ENCODE measurements at places on chromosomes 7 and 10. TPM values are rescaled to one million over a fixed set of nuclear protein-coding genes. Genes with fewer than 3 reads are reported as not detected.

Gene TMEM130
- not detected for total RNA-seq

Gene WDR91
- total RNA-seq: 4.5 TPM

GRCh38 chr7:128389618-128390329 lies 20.0 kb downstream of the IMPDH1 start:
- DNase-seq: no peak

DNA sequence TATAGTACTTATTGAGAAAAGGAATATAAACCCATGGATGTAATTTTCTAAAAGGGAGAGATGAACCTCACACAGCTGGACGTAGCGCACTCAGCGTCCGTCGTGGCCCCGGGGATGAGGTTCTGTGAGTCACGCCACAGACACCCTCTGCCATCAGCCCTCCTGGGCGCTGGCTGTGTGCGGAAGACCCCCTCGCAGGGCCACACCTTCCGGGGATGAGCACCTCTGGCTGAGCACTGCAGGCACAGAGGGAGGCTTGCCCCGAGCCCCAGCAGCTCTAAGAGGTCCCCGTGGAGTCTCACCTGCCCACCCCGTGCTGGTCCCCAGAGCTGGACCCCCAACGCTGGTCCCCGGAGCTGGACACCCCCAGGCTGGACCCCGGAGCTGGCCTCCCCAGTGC lies 215.8 kb downstream of the PTPRN2 start:
- DNase-seq: no peak

- no peak for DNase-seq
Measured at GRCh38 chr10:125781374-125781773, 5.8 kb upstream of the MMP21 start.

DNA sequence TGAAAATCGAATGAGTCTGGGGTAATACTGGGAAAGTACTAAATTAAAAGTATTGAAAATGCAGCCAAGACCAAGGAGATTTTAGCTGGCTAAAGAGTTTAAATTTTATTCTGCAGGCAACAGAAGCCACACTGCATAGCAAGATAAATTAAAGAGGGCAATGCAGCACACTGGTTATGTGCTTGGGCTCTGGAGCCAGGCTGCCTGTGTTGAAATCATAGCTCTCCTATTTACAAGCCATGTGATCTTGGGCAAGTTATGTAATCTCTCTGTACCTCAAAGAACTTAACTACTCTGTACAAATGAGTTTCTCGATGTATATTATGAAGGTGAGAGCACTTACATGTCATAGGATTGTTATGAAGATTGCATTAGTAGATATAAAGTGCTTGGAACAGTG lies 9.9 kb downstream of the SLC25A13 start:
- DNase-seq: no peak

DNA sequence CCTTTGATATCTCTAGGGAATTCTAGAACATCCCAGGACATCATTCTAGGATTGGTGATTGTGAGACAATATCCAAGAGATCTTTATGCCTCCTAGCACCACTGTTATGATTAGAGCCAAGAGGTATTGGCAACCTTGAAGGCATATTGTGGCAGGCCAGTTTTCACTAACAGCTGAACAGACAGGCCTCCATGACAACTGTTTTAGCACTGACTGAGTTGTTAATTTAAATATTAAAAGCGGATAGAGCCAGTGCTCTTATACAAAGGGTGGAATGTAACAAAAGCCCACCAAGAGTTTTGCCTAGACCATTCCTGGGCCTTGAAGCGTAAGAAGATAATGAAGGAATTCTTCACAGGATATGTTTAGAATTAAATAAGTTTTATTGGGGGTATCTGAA lies 131.9 kb downstream of the DGKB start:
- no peak for DNase-seq

DNA sequence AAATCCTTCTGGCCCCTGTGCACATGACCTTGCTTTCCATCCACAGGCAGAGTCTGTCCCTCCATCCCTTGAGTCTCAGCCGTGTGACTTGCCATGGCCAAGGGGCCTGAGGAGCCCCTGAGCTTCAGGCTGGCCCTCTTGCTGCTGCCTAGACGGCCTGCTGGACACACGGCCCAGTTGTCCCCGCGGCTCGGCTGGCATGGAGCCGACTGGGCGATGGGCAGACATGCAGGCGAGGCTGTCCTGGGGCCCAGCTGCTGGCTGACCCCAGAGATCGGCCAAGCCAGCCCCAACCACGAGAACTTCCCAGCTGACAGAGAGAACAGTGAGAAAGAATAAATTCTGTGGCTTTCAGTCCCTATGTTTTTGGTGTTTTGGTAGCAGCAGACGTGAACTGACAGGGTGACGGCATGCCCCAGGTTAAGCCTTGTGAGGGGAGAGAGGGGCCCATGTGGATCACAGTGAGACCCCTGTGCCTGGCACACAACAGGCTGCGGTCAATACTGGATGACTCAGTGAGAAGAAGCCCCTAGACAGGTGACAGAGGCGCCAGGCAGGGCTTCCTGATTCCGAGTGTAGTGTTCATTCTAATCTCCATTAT lies 11.7 kb downstream of the PRKAG2 start:
- DNase-seq: no peak

Gene MINPP1
- 9.9 TPM for total RNA-seq
